ENCODE measurements at places on chromosomes 3 and 15.

- no peak for DNase-seq
These were observed 109.6 kb upstream of the ABI3BP start for GRCh38 chr3:101102678-101103296.

DNA sequence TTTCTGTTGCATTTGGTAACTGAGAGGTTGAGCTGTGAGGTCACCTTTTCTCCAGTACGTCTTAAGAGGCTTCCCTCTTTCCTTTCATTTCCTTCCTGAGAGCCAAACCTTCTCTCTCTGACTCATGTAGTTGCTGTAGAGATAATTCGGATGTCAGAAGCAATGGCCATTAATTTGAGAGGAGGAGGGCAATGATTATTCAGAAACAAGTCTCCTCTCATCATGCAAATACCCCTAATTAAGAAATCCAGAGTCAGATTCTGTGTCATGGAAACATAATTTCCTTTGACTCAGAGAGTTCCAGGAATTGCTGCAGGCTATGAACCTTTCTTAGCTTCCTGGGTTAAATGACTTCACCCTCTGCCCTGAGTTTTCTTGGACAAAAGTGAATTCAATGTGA lies 59.0 kb upstream of the GSK3B start:
- peak; percentile 69 for DNase-seq

DNA sequence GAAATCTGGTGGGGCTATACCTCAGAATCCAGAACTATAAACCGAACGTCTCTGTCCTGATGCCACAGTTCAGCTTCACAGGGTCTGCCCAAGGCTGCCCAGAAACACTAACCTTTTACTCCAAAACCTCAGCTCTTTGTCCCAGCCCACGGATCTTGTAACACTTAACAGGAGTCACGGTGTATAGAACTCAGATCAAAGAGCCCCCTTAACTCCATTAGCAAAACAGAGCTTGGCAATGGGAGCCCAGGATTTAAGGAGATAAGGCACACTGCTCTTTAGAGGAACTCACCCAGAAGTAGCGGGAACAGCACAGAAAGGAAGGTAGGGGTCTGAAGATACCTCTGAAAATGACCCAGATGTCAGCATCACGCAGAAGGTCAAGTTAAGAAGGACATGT lies 68.8 kb upstream of the SOX14 start:
- DNase-seq, result no peak

DNA sequence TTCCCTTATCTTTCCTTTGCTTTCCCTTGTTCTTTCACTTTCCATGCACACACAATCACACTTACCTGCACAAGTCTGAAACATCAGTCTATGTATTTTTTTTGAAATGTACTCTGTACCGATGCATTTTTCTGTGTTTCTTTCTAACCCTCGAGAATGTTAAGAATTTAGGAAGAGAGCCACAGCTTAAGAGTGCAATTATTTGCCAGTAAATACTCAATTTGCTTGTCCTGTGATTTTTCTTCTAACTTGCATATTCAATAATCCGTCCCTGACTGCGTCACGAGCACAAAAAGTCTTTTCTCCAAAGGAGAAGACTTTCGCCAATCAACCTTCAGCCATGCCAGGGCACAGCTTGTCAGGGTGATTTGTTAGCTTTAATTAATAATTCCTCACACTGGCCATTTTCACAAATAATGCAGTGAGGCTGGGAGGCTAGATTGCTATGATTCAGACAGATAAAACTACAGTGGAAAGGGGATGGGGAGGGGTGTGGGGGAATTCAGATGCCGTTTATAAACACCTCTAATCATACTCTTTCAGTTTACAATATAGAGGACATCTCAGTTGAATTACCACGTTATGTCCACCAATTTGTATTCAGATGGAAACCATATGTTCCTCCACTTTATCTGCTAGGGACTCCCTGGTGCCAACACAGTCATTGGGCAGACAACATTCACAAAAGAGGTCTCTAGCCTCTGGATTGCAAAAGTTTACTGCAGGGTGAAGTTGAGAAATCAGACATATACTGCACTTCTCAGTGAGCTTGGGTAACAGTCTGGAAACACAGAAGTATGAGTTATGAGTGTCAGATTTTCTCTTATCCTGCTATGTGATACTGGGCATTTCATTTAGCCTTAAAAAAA lies 388.0 kb downstream of the ZBTB20 start:
- peak; percentile 52 for DNase-seq

- peak; percentile 79 for DNase-seq
These were observed 1.6 kb upstream of the SEMA3B start for GRCh38 chr3:50267280-50267913.

DNA sequence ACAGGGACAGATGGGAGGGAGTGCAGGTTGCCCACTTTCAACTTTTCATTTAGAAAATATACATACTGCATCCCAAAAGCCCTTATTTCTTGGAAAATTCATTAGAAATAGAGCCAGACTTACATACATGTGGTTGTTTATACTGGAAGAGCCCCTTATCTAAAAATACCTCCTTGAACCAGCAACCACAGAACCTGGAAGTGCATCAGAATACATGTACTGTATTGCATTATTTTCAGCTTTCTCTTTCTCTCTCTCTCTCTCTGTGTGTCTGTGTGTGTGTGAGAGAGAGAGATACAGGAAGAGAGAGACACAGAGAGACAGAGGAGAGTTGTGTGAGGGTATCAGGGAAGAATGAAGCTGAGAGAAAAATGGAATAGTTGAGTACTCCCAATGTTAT lies 29.5 kb upstream of the LSAMP start:
- no peak for DNase-seq

DNA sequence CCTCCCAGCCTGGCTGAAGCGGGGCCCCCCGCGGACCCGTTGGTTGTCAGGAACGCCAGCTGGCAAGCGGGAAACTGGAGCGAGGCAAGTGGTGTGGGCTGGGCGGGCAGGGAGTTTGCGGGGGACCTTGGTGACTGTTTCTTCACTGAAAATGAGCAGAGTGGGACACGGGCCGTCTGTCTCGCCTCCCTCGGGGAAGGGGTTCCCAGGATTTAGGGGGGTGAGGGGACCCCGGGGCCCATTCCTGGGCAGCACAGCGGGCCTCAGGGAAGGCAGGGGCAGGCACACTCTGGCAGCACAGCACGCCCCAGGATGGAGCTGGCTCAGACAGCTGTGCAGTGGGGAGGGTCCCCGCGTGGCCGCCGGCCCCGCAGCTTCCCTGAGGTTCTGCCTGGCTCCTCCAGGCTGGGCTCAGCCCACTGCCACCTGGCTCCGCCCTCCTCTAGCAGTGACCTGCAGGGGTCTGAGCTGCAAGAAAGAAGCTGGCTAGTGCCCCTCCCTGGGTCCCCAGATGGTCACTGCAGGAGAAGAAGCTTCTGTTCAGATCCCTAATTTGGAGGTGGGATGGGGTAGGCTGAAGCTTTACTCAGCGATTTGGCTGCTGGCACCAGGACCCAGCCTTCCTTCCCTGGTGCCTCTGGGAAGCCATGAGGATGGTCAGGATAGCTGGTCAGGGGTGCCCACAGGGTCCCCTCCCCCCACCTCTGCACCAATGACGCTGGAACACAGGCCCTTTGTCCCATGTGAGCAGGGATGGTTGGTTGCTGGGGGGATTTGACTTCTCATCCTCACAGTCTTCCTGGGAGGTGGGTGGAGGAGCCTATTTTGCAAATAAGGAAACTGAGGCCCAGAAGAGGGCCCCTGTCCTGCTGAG lies 90.4 kb downstream of the TBC1D2B start:
- DNase-seq, result no peak
